Fibroblast of skin of back (primary cell): ENCODE measurements at places on chromosomes 2 and 18.

- DNase-seq, result peak; percentile 73
Observed at GRCh38 chr18:22471546-22472131, 53.9 kb upstream of the CTAGE1 start.

DNA sequence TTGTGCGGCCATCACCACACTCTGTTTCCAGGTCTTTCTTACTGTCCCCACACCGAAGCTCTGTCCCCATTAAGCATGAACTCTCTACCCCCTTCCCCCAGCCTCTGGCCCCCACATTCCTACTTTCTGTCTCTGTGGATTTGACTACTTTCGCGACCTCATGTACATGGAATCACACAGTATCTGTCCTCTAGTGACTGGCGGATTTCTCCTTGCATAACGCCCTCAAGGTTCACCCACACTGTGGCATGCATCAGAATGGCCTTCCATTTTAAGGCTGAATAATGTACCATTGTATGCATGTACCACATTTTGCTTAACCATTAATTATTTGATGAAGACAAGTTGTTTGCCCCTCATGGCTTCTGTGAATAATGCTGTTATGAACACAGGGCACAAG, 467.6 kb upstream of the HS6ST1 start:
- no peak for DNase-seq

DNA sequence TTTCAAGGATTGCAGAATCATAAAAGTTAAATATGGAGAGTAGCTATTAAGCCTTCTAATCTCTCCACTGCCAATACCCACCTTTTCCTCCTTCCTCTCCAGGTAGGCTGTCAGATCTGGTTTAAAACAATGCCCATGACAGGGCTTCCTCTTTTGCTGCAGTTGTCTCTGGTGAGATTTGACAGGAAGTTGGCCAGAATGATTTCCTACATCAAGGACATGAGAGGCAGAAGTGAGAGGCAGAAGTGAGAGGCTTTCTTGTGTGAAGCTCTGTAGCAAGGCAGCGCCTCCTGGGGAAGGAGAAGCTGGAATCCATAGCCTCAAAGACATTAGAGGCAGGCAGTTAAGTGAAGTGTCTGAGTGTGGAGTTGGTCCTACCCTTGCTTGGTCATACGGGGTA, 385.7 kb downstream of the HRH4 start:
- DNase-seq, result no peak

- peak; percentile 88 for DNase-seq
Observed at GRCh38 chr2:65045651-65046050, 10.6 kb upstream of the CEP68 start.

- DNase-seq, result peak; percentile 38
Observed at GRCh38 chr2:31729442-31730092, 148.8 kb upstream of the SRD5A2 start.

- peak; percentile 76 for DNase-seq
Observed at GRCh38 chr2:176652300-176653182, 383.3 kb downstream of the MTX2 start.

DNA sequence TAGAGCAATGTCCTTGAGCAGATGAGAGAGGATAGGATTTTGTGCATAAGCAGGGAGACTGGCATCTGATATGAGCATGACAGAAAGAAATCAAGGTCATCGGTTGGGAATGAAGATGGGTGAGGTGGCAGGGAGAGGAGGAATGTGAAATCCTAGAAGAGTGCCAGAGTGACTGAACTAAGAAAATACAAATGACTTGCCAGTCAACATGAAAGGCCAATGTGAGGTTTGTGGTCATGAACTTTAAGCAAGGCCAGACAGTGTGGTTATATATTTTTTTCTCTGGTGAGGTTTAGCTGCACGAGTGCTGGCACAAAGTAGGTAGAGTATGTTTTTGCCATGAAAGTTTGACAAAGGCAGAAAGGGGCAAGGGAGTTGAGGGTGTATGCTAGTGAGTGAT, 21.2 kb downstream of the QPCT start:
- DNase-seq, result peak; percentile 55

- DNase-seq, result no peak
Observed at GRCh38 chr18:49412679-49413078, 47.8 kb downstream of the DYM start.

DNA sequence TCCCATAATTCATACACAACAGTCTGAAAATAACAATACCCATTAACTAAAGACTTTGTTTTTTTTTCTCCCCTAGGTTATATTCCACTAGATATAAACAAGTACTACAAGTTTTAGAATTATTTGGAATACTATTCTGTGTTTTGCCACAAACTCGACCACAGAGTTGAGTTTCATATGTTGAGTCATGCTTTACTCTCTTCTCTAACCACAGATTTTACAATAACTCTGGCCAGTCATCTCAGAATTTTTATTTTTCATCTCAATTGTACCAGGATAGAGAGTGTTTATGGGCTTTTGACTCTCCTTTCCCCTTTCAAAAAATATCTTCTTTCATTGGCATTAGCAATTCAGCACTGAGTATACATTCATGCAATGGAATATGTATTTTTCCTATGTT, 348.7 kb upstream of the GALNT5 start:
- peak; percentile 71 for DNase-seq

DNA sequence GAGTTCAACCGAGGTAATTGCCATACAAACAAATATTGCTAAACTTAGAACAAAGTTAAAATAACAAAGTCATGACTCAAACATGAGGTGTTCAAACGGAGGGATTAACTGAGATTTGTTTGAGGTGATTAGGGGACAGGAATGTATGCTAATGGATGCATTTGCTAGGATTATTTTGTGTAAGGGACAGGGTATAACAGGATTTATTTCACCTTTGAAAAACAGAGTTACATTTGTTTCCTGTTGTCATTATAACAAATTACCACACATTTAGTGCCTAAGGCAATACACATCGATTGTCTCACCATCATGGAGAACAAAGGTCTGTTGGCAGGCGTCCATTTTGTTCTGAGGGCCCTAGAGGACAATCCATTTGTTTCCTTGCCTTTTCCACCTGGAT, 304.3 kb upstream of the CNTNAP5 start:
- no peak for DNase-seq

- DNase-seq, result no peak
Observed at GRCh38 chr2:119838179-119838578, 78.5 kb downstream of the PTPN4 start.

- no peak for DNase-seq
Observed at GRCh38 chr2:29080886-29081743, 6.8 kb upstream of the PCARE start.

GRCh38 chr2:169659320-169659719, 34.9 kb downstream of the CFAP210 start:
- no peak for DNase-seq
